ENCODE measurements at places on chromosomes 3 and 15. TPM values are rescaled to one million over a fixed set of nuclear protein-coding genes. Genes with fewer than 3 reads are reported as not detected.

- DNase-seq, result no peak
Observed at GRCh38 chr3:172517859-172518466, 5.3 kb downstream of the TNFSF10 start.

DNA sequence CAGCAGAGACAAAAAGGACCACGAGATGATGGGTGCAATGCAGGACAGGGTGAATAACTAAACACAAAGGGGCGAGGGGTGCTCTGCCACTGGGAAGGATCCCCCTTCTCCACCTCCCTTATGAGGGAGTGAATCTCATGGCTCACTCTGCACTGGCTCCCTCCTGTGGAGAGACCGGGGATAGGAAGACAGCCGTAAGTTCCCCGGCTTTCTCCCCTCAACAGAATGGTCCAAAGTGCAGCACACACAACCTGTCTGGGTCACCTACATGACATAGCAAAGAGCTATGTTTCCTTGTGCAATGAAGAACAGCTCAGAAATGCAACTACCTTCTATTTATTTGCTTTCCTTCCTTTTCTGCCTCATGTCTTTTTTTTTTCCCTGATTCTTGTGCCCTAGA, 7.8 kb upstream of the ACSBG1 start:
- no peak for DNase-seq

- DNase-seq, result no peak
Observed at GRCh38 chr15:57769266-57769665, 62.8 kb downstream of the POLR2M start.

FSIP1 gene
- not detected for total RNA-seq

OR5H15 gene
- total RNA-seq, result not detected

CASR gene
- not detected for total RNA-seq
